Activated naive CD4-positive, alpha-beta T cell treated with Interleukin-2 at 50 U/mL for 16 hours (primary cell): ENCODE measurements at places on chromosomes 5 and 9.

DNA sequence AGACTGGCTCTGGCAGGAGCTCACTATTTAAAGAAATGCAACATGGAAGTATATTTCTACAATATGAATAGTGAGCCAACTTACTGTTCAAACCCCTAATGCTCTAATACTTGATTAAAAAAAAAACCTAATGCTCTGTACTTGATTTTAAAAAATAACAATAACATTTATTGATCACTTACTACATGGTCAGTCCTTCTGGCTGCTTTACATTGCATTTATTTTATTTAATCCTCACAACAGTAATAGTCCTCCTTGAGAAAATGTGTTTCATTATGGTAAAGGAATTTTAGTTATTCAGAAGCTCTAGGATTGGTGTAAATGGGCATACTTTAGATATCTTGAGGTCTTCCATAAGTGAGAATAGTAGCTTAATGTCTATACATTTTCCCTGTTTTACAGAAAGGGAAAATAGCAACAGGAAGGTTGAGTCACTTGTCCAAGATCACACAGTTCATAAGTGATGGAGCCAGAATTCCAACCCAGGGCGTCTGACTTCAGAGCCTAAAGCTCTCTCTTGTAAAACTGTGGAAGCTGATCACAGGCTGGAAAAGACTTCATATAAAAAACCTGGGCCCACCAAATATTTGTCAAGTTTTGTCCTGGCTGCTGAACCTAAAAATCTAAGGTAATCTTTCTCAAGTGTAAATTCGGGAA lies 1.0 kb downstream of the STARD4 start:
- DNase-seq: no peak

GRCh38 chr9:93946338-93946712 lies 8.8 kb downstream of the BARX1 start:
- no peak for DNase-seq

- DNase-seq: no peak
Observed at GRCh38 chr5:139092741-139093343, 105.3 kb downstream of the SIL1 start.

GRCh38 chr9:4661611-4662010 lies 483 bp upstream of the PLPP6 start:
- no peak for DNase-seq

- no peak for DNase-seq
Observed at GRCh38 chr9:114351932-114352331, 22.3 kb downstream of the ORM2 start.

- DNase-seq: no peak
Observed at GRCh38 chr9:107280543-107280942, 2.5 kb upstream of the RAD23B start.

DNA sequence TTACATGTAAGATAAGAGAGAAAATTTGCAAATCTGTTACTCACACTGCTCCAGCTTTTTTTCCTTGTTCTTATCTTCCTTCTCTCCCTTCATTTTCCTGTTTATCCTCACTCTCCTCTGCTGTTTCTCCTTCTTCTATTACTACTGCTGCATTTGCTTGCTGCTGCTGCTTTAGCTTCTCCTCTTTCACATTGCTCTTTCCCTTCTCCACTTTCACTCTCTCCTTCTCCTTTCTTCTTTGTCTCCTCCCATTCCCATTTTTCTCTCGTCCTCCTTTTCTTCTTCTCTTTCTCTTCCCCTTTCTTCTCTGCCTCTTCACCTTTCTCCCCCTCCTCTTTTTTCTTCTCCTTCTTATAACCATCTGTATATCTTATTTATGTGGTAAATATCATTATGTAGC lies 288.6 kb downstream of the CDH9 start:
- no peak for DNase-seq

DNA sequence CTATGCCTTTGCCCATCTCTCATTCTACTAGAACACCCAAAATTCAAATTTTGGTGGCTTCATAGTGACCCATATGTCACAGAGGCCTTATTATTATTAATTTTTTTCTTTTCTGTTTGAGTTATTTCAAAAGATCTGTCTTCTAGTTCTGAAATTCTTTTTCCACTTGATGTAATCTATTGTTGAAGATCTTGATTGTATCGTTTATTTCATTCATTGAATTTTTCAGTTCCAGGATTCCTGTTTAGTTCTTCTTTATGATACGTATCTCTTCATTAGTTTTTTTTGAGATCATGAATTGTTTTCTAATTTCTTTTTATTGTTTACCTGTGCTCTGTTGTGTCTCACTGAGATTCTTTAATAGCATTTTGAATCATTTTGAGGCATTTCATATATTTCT lies 24.6 kb upstream of the APBA1 start:
- no peak for DNase-seq

- DNase-seq: no peak
Observed at GRCh38 chr9:110179734-110180133, 28.2 kb downstream of the C9orf152 start.

- DNase-seq: no peak
Observed at GRCh38 chr5:5613261-5613990, 190.9 kb downstream of the ICE1 start.

DNA sequence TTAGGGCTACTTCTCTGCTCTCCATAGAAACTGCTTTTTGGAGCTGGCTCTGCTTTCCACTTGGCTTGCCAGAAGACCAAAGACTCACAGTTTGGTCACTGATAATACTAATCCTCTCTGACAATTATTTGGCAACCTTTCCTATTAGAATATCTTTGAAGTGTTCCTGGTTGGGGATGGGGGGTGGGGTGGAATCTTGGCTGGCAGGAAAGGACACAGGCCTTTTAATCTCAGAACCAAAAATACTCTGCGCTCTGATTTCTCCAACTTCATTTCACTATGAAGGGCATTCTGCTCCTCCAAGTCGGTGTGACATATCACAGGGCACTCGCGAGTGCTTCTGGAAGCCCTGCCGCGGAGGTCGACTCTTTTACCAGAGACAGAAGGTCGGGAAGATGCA lies 1329.0 kb upstream of the WWC1 start:
- DNase-seq: no peak

- DNase-seq: no peak
Observed at GRCh38 chr9:116405321-116405720, 251.7 kb downstream of the PAPPA start.

DNA sequence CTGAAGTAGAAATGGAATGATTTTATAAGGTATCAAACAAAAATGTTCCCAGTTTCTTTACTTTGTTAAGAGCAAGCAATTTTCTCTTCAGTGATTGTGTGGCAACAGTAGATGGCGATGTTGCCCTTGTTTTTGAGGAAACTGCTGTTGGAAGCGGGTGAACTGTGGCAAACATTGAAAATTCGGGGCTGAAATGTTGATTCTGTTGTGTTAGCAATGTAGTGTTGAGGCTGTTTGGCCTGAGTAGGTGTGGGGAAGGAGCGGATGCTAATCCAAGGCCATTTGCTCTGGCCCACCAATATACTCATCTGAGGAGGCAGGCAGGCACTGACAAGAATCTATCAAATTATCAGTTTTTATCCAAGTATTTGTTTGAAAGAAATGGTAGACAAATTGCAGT lies 129.8 kb downstream of the SLC12A2 start:
- peak; percentile 16 for DNase-seq

DNA sequence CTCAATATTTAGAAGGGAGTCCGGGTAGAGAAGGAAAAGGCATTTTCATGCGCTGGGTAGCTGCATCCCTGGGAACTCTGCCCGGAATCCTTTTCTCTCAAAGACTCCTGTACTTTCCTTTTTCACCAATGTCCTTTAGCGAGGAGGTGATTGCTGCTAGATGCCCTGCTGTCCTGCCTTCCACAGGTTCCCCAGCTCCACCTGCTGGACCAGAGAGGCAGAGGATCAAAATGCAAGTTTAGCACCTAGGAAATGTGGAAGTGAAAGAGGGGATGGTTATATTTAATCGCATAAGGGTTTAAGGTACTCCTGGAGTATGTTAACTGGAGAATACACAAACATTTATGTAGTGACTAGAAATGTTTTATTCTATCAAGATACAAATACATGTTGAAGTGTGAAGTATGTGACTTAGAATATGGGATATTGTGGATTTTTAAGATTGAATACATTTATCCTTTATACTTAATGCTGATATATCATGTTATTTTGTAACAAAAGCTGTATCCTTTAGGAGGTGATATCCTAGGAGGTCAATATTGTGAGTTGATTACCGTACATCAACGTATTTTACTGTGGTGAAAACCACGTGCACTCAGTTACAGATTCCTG lies 145.7 kb downstream of the ARHGAP26 start:
- no peak for DNase-seq

GRCh38 chr9:98707166-98708102 lies 1.3 kb downstream of the GABBR2 start:
- DNase-seq: no peak

DNA sequence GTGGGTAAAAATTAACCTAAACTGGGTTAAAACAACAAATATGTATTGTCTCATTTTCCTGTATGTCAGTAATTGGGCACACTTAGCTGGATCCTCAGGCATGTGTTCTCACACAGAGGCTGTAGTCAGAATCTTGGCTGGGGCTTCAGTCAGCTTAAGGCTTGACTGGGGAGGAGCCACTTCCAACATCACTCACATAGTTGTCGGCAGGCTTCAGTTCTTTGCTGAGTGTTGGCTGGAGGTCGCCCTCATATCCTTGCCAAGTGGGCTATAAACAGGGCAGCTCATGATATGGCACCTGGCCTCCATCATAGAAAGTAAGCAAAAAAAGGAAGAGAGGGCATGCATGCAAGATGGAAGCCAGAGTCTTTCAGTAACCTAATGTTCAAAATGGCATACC lies 173.0 kb downstream of the GIN1 start:
- DNase-seq: no peak

- no peak for DNase-seq
Observed at GRCh38 chr9:136678034-136678433, 9.2 kb downstream of the AGPAT2 start.

- DNase-seq: no peak
Observed at GRCh38 chr9:105299190-105299854, 54.9 kb downstream of the SLC44A1 start.

GRCh38 chr9:90013778-90014177 lies 409.0 kb downstream of the GADD45G start:
- DNase-seq: no peak

DNA sequence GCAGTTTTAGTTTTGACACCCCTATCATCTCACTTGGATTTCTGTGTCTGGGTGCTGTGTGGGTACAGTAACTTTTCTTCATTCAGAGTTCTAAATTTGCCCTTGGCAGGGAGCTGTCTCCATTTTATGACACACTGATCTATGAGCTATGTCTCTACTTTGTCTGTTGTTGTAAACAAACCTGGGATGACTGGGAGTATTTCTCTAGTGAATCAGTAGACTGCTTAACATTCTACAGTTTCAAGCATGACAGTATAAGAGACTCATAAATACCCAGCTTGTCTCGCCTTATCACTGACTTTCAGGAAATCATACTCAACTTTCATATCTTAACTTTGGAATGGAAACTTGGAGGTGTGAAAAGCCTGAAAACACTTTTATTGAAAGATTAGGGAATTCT lies 212.1 kb upstream of the NUDT12 start:
- no peak for DNase-seq

DNA sequence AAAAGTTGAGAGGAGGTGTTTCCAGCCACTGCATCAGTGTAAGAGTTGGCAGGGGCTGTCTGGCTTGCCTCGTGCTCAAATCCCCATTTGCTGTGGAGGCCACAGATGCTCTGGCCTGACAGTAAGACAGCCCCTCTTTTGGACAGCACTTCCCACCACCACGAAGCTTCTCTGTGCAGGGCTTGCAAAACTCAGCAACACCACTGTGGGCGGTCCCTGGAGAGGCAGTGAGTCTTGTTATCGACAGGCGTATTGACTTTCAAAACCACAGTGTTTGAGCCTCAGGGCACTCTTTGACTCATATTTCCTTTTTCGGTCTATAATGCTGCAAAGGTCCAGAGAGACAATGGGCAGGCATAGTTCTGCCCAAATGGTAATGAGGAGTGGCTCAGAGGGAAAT lies 539.5 kb downstream of the EBF1 start:
- DNase-seq: no peak

- DNase-seq: no peak
Observed at GRCh38 chr5:37900692-37901091, 60.9 kb upstream of the GDNF start.

- no peak for DNase-seq
Observed at GRCh38 chr9:34773306-34773910, 63.5 kb upstream of the CCL21 start.

- no peak for DNase-seq
Observed at GRCh38 chr9:108083796-108084352, 594.3 kb upstream of the KLF4 start.

GRCh38 chr5:16931334-16932110 lies 4.6 kb downstream of the MYO10 start:
- no peak for DNase-seq

DNA sequence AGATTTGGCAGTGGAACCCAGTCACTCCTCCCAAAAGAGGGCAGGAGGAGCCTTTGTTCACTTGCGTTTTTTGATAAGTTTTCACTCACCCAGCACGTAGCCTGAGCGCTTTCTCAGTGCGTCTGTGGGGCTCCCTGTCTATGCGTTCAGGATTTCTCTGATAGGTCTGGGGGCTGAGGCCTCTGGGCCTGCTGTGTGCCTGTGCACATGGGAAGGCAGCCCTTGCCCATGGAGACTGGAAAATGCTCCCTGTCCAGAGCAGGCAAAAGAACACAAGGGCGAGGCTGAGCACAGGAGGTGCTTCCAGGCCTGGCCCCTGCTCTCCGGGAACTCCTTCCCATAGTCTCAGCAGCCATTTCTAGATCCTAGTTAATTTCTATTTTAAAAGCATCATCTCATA lies 249.9 kb downstream of the FSTL4 start:
- no peak for DNase-seq

DNA sequence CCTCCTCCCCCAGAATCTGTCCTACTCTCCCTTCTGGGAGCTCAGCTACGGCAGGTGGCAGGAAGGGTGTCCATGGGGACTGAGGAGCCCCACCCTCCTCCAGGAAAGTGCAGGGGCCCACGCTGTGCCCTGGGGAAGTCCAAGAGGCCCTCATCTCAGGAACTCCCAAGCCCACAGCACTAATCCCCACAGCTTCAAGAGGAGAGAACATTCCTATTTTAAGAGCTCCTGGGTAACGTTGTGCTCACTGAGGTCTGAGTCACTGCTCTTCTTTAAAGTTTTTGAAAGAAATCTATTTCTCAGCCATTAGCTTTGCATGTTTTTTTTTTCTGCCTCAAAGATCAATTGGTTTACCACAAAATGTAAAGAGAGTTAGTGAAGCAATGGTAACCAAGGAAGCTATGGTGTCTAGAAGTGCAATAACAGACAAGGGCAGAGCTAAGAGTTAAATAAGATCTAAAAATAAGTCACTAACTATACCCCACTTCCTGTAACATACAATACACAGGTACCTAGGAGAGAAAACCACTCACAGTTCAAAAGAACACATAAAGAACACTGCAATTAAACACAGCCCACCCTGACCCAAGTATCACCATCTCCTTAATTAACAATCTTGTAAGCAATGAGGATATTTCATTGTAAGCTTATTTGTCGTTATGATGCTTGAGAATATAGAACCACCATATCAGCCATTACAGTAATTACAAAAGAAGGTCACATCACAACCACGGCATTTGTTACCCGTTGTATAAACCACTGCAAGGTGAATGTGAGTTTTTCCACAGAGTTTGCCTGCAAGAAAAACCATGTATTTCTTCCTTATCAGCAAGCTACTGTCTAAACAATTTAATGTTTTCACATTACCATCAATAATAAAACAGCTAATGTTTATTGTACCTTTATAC lies 382.3 kb upstream of the SLC30A5 start:
- peak; percentile 2 for DNase-seq

GRCh38 chr5:176183321-176184074 lies 54.7 kb upstream of the SIMC1 start:
- no peak for DNase-seq

GRCh38 chr5:136020383-136021015 lies 8.3 kb upstream of the TGFBI start:
- DNase-seq: peak; percentile 43

GRCh38 chr5:111584651-111585050 lies 72.3 kb upstream of the STARD4 start:
- DNase-seq: no peak

- no peak for DNase-seq
Observed at GRCh38 chr5:66739951-66740350, 143.8 kb downstream of the MAST4 start.
